ENCODE measurements at places on chromosomes 16 and 17.

DNA sequence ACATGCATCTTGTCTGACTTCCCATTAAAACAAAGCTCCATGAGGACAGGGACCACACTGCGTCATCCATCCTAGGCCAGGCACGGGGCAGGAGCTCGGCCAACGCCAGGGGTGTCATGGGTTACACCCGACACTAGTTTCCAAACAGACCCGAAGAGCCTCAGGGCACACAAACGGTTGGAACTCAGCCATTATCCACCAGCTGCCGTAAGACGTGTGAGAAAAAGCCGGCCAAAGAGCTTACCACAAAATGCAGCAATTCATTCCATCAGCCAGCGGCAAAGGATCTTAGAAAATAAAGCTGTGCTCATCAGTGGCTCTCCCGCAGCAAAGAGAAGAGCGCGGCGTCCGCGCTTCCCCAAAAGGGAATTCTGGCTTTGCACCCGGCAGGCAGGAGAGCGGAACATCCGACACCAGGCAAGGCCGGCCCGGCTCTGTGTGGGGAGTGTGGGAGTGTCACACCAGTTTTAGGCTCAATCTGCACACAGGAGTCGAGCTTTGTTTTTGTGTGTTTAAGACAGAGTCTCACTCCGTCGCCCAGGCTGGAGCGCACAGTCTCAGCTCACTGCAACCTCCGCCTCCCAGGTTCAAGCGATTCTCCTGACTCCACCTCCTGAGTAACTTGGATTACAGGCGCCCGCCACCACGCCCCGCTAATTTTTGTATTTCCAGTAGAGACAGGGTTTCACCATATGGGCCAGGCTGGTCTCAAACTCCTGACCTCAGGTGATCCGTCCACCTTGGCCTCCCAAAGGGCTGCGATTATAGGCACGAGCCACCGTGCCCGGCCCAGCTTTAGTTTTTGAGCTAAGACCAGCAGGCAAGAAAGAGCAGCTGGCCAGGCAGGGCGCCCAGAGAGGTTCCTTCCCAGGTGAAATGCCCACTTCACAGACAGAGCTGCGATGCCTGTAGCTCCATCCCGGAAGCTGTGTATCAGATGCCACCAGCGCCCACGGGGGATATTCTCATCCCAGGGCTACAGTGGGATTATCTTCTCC, 1.5 kb downstream of the SLC38A8 start:
- H3K4me3 ChIP-seq = no peak overlapping the region
- H3K27me3 ChIP-seq = no peaks in the 10 kb centered on the region
- no peak for DNase-seq

GRCh38 chr17:427891-428290, 75.3 kb upstream of the RPH3AL start:
- DNase-seq = no peak
- no peaks in the 10 kb centered on the region for H3K4me1 ChIP-seq
- H3K4me3 ChIP-seq = no peak overlapping the region
- no peaks in the 10 kb centered on the region for H3K27me3 ChIP-seq
- no peaks in the 10 kb centered on the region for H3K36me3 ChIP-seq
- H3K27ac ChIP-seq = no peak overlapping the region

GRCh38 chr16:79360267-79360666, 240.3 kb downstream of the MAF start:
- H3K27ac ChIP-seq = no peak overlapping the region
- no peaks in the 10 kb centered on the region for H3K36me3 ChIP-seq
- DNase-seq = no peak
- no peaks in the 10 kb centered on the region for H3K4me1 ChIP-seq
- no peaks in the 10 kb centered on the region for H3K27me3 ChIP-seq

DNA sequence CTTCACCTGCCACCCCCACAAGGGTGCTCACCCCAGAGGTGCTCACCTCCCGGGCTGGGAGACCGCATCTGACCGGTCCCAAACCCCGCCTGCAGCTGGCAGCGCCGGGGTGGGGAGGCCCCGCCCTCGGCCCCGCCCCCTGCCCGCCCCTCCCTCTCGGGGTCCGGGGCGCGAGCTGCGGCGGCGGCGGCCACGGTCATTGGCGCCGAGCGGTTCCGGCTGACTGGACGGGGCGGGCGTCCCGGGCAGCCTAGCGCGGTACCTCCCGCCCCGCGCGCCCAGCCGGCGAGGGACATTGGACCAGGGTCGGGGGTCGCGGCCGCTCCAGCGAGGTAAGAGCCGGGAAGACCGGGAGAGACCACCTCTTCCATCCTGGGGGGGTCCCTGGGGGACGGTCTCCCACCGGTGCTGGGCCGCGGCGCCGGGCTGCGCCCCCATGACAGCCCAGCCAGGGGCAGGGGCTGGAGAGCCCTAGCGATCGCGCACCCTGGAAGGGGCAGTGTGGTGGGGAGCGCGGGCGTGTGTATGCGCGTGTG, at the start of gene CACNG5:
Gene CACNG5 (plus strand): TSS at position 199 of the 536 bp plus-strand sequence. CDS start 42,216 bp downstream, outside the sequence.
- no peaks in the 10 kb centered on the region for H3K4me1 ChIP-seq
- no peak within 1 kb of the TSS for H3K4me3 ChIP-seq
- no peak within 1 kb of the TSS for H3K27ac ChIP-seq
- DNase-seq = no peak
- H3K27me3 ChIP-seq = peaks cover 6% of the 10 kb centered on the region

- no peaks in the 10 kb centered on the region for H3K27me3 ChIP-seq
- peak overlapping the region; percentile 99 for H3K27ac ChIP-seq
- no peaks in the 10 kb centered on the region for H3K36me3 ChIP-seq
- peak; percentile 79 for DNase-seq
Measured at GRCh38 chr17:38867179-38867967, 2.5 kb upstream of the LASP1 start.

DNA sequence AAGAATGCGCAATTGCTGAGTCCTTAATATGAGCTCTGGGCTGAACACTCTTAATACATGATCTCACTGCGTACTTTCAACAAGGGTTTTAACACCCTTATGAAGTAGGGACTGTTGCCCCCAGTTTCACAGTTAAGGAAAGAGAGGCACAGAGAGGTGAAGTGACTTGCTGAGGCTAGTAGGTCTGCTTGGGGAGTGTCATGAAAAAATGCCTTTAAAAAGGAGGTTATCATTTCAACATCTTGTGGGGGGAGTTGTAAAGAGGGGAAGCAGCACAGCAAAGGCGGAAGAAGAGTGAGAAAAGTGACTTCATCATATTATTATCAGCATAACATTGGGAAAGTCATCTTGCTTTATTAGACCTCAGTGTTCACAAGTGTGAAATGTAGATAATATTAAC, 2.1 kb downstream of the CCL4L2 start:
- H3K27ac ChIP-seq = no peak overlapping the region
- no peak overlapping the region for H3K4me3 ChIP-seq
- DNase-seq = no peak
- no peaks in the 10 kb centered on the region for H3K36me3 ChIP-seq
- peaks cover 6% of the 10 kb centered on the region for H3K4me1 ChIP-seq
- no peaks in the 10 kb centered on the region for H3K27me3 ChIP-seq

DNA sequence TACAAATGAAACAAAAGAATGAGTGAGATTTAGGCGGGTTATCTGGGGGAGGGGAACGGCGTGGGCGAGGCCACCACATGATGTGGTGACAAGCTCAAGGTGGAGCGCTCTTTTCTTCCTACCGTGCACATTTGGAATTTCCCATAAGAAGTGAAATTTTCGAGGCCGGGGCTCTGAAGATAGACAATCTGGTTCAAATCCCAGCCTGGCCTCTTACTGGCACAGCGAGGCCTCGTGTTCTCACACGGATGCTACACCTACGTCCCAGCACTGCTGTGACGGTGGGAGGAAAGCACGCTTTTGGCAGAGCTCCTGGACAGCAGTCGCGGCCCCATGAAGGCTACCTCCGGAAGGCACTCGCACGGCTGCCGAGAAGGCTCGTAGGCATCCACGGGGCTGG, 25.2 kb downstream of the ZDHHC7 start:
- DNase-seq = peak; percentile 45
- no peaks in the 10 kb centered on the region for H3K36me3 ChIP-seq
- H3K4me3 ChIP-seq = no peak overlapping the region
- H3K4me1 ChIP-seq = peaks cover 38% of the 10 kb centered on the region

GRCh38 chr16:17466876-17467275, 3.9 kb downstream of the XYLT1 start:
- H3K27me3 ChIP-seq = no peaks in the 10 kb centered on the region
- no peak overlapping the region for H3K4me3 ChIP-seq
- H3K27ac ChIP-seq = no peak overlapping the region
- H3K4me1 ChIP-seq = peaks cover 14% of the 10 kb centered on the region

DNA sequence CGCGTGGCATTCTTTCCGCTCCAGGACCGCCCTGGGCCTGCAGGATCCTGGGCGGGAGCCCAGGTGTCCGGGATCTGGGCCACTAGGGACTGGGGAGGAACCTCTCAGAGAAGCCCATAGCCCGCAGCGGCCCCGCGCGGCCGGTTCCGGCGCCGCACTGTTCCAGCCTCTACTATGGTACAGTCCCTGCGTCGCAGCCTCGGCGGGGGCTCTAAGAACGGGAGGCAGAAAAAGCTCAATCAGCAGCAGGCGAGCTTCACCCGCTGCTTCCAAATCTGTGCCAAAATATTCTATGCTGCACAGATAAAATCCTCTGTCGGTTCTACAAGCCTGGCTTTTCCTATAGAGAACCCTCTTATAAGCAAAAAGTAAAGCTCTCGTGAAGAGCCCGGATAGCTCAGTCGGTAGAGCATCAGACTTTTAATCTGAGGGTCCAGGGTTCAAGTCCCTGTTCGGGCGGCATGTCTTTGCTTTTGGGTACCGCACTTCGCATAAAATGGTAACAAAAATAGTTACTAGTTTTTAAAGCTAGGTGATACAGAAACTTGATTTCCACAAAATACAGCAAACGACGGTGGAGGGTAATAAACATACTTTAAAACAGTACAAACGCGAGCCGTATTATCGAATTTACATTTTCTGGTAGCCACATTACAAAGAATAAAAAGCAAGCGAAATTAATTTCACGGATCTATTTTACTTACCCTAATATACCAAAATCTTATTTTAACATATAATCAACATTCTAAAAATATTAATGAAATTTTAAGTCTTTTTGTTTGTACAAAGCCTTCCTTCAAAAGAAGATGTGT, 661 bp upstream of the ALOXE3 start:
- H3K4me1 ChIP-seq = peaks cover 3% of the 10 kb centered on the region
- H3K27ac ChIP-seq = peak overlapping the region; percentile 84
- peak overlapping the region; percentile 59 for H3K4me3 ChIP-seq

GRCh38 chr16:29940656-29941055, 14.6 kb upstream of the KCTD13 start:
- H3K36me3 ChIP-seq = no peaks in the 10 kb centered on the region
- H3K27ac ChIP-seq = no peak overlapping the region
- H3K4me1 ChIP-seq = no peaks in the 10 kb centered on the region
- DNase-seq = no peak

GRCh38 chr17:53627511-53627910, 195.2 kb upstream of the KIF2B start:
- H3K27me3 ChIP-seq = no peaks in the 10 kb centered on the region
- no peak overlapping the region for H3K4me3 ChIP-seq

GRCh38 chr16:17138801-17139200, 332.0 kb downstream of the XYLT1 start:
- H3K36me3 ChIP-seq = no peaks in the 10 kb centered on the region
- H3K4me1 ChIP-seq = no peaks in the 10 kb centered on the region
- no peak overlapping the region for H3K4me3 ChIP-seq
- no peak overlapping the region for H3K27ac ChIP-seq
- H3K27me3 ChIP-seq = no peaks in the 10 kb centered on the region

All from Peyer's patch (tissue), 4 donors.